NCI-H446 (cell line): ENCODE measurements at places on chromosomes 1 and 21.

- DNase-seq, result no peak
Observed at GRCh38 chr1:150383631-150384324, 19.8 kb downstream of the RPRD2 start.

DNA sequence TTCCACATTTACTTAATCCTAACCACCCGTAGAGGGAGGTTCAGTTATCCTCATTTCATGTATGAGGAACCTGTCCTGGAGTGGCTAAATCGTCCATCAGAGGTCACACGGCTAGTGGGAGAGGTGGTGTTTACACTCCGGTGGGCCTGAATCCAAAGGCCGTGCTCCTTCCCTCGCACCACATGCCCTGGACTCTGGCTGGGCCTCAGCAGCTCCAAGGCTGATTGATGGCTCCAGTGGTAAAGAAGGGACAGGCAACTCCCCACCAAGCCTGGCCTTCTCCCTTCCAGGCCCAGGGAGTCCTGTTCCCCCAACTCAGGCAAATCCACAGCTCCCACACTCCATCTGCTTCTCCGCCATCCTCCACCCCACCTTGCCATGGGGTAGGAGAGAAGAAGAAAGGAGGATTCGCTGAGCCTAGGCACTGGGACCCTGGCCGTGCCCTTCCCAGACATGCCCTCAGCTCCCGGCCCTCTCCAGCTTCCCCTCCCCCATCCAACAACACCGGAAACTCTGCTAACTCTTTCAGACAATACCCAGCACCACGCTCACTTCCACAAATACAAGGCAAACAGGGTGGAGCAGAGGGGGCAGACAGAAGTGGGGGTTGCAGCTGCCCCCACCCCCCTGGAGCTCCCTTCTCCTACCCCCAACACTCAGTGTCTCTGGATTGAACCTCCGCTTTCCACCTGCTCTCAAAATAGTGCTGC, 10.9 kb downstream of the ARHGEF2 start:
- DNase-seq, result no peak

DNA sequence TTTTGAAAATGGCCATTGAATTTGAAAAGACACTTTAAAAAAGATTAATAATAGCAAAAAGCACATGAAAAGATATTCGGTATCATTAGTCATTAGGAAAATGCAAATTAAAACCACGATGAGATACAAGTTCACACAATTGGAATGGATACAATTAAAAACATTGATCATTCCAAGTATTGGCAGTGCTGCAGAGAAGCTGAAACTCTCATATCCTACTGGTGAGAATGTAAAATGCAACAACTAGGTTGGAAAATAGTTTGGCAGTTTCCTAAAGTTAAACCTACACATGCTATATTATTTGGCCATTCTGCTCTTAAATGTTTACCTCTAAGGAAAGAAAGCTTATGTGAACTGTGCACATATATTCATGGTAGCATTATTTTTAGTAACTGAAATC, 838.7 kb upstream of the PRMT6 start:
- no peak for DNase-seq

DNA sequence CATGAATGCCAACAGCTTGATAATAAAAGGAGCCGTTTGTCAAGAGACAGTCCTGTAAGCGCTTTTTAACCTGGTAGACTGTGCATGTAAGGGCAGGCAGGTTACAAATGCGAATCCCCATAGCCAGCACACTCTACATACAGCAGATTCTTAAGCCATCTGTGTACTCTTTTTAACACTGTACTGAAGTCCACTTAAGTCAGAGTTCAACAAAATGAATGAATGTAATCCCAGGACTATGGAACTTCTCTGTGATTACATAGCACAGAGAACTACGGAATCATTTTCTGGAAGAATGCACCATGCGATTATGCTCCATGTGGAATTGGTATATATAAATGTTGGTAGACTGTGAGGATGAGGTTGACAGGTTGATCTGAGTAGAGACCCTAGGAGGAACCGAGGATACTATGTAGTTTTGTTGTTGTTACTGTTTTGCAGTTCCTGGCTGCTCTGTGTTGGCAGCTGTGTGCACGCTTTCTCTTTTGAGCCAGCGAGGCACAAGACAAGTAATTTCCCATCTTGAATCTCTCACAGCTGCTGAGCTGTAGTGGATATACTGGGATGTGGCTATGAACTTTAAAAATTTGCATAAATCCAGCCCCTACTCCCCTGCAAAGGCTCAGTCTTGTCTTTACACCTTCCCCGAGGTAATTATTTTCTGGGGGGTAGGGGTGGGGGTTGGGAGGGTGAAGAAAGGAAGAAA, 21.9 kb downstream of the LRRC8D start:
- no peak for DNase-seq

DNA sequence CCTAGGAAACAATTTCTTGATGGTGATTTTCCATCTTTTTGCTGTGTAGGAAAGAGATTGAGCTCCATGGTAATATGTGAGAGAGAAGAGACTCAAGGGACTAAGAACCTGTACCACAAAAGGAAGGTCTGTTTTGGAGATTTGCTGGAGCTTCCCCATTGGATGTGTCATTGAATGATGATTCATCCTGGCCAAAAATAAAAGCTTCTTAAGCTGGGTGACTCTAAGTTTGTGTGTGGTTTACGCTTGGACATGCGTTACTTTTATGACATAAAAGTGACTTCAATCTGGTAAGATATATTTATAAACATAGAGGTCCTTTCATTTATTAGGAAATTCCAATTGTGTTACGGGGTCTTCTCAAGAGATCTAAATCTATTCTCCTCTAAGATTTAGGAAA, 17.4 kb upstream of the IL19 start:
- DNase-seq, result no peak

- DNase-seq, result peak; percentile 9
Observed at GRCh38 chr1:100868364-100868995, 26.2 kb downstream of the EXTL2 start.

GRCh38 chr1:110258734-110259133, 48.6 kb downstream of the KCNC4 start:
- peak; percentile 80 for DNase-seq

- DNase-seq, result no peak
Observed at GRCh38 chr1:9453779-9454418, 85.4 kb upstream of the SLC25A33 start.

DNA sequence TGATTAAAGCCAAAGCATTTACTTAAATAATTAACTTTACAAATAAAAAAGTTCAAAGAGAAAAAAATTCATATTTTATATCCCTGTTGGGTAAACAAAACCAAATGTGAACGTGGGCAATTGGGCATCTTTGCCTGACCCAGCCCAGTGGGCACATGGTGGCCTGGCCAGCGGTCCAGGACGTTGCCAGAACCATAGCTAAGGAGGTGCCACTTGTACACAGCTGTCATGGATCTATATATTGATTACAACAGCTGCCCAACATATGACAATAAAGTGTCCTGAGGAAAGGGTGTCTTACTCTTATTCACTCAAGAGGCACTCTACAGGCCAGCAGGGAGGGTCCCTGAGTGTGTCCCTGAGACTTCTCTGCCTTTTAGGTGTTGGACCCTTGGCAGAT, 78.5 kb downstream of the BCAR3 start:
- DNase-seq, result no peak

GRCh38 chr1:46133781-46134350, 1.4 kb upstream of the PIK3R3 start:
- peak; percentile 28 for DNase-seq

- DNase-seq, result peak; percentile 98
Observed at GRCh38 chr1:84847253-84848250, 45.5 kb downstream of the LPAR3 start.

GRCh38 chr1:20172033-20172590, 13.8 kb upstream of the UBXN10 start:
- DNase-seq, result no peak

- no peak for DNase-seq
Observed at GRCh38 chr1:46816930-46817329, 18.1 kb downstream of the CYP4B1 start.

DNA sequence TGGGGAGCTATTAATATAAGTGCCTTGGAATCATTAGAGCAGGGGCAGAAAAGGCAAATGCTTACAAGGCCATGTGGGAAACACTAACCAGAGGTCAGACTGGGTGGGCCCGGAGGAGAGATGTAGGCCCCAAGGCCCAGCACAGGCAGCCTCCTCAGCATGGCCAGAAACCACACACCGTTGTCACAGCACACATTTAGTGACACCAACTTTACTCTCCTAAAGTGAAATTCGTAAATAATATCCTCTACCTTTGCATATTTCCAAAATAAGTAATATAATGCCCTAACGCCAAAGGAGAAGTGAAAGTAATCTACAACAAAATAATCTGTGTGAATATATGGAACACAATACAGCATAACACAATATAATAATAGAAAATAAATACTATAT, 62.6 kb downstream of the KIF21B start:
- no peak for DNase-seq

DNA sequence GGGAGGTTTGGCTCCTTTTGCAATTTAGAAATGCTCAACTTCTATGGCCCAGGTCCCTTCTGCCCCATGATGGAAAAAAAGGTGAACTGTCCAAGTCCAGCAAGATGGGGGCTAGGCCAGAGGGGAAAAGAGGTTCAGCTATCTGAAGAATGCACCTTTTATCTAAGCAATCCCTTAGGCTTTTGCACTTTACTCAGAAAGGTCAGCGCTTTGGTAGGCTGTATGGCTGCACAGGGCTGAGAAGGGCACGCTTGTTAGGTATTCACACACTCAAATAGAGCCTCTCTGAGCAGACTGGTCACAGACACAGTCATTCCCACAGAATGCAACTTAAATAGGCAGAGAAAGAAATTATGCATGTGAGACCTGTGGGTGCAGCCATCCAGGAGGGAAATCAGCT, 31.0 kb downstream of the KANK4 start:
- no peak for DNase-seq

- DNase-seq, result no peak
Observed at GRCh38 chr1:33836911-33837310, 27.0 kb upstream of the HMGB4 start.

DNA sequence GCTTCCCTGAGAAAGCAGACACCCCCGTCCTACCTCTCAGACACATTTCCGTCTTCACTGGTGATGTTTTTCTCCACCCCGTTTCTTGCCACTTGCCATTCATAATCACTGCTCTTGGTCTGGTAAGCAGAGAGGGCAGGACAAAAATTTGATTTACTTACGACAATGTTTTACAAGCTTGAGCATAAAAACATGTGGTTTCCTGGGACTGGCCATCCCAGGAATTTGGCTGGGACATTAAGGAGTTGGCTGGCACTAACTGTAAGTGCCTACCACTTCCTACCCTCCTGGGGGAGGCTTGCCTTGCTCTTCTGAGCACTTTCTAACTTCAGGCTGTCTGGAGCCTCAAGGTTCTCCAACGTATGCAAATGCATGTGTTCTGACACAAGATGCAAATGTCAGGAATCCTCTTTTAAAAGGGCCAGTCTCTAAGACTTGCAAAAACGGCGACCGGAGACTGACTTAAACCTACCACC, 24.2 kb downstream of the ZBTB18 start:
- no peak for DNase-seq

- DNase-seq, result no peak
Observed at GRCh38 chr1:228154670-228155571, 5.2 kb downstream of the GJC2 start.

- no peak for DNase-seq
Observed at GRCh38 chr1:61887076-61887867, 145.0 kb downstream of the PATJ start.

DNA sequence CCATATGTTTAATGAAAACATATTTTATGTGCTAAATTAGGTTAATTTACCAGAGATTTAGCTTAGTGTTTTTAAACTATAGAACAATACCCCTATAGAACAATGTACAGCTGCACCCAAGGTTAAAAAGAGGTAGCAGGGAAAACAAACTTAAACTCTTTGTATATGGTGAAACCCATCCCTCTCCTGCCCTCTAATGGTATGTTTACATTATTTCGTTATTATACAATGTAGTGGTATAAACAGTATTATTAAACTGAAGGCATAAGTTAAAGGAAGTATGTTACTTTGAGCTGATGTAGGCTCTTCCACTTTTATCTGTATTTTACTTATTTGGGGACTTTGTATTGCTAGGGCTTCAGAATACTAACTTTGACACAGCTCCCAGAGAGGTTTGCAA, 16.7 kb upstream of the ZYG11A start:
- peak; percentile 6 for DNase-seq

GRCh38 chr1:93567255-93567918, 114.2 kb downstream of the BCAR3 start:
- no peak for DNase-seq

DNA sequence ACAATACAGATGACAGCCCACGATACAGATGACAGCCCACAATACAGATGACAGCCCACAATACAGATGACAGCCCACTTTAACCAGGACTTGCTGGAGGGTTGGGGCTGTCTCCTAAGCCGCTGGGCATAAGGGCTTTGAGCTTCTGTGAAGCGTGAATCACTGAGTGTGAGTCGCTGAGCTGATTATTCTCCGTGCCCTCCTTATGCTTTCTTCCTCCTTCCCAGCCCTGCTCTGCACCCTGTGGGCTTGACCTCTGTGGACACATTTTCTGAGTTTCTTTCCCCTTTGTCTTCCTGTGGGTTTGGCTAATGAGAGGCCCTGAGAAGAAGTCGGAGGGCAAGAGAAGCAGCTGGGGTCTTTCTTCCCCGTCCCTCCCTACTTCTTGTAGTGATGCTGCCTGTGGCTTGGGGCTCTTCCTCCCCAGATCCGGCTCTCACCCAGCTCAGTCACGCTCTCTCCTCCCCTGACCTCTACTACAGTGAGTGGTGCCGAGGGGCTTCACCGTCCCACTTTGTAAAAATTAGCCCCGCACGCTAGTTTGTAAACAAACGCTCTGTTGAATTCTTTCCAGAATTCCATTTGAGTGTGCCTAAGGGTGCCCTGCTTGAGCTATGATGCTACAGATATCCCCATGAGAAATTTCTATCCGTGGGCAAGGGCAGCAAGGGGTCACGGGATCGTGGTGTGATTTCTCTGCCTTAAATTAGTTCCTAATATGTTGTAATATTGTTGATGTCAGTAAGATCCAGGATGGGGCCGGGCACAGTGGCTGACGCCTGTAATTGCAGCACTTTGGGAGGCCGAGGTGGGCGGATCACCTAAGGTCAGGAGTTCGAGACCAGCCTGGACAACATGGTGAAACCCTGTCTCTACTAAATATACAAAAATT, 46.4 kb upstream of the SOD1 start:
- no peak for DNase-seq

DNA sequence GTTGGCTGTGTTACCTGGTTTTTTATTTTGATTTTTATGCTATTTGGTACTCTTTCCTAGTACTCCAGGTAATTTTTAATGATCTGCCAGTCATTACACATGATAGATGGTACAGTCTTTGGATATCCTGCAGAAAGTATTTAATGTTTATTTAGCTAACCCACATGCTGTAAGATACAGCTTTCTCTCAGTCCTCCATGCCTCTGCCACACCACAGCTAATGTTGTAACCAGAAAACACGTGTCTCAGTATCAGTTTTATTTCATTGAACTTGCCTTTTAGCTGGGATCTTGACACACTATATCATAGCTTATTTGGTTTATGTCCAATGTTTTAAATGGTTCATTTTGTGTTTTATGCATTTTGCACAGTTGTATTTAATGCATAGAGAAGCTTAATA, 1648.4 kb downstream of the KCNT2 start:
- DNase-seq, result no peak

GRCh38 chr21:45568383-45568782, 26.1 kb upstream of the SLC19A1 start:
- DNase-seq, result no peak

- DNase-seq, result no peak
Observed at GRCh38 chr21:37849506-37850102, 66.7 kb downstream of the KCNJ6 start.
